ENCODE measurements at places on chromosomes 5 and 9. TPM values are rescaled to one million over a fixed set of nuclear protein-coding genes. Genes with fewer than 3 reads are reported as not detected.
A peak's percentile ranks its signal among the peaks of the same experiment; 100 is the strongest.

GRCh38 chr5:1975898-1976765, 93.4 kb upstream of the IRX4 start:
- no peak overlapping the region for H3K4me3 ChIP-seq
- no peaks in the 10 kb centered on the region for H3K36me3 ChIP-seq
- no peak overlapping the region for H3K27ac ChIP-seq
- no peak for DNase-seq

GRCh38 chr9:128836509-128837145, 7.0 kb upstream of the SPOUT1 start:
- no peak overlapping the region for H3K27ac ChIP-seq
- no peaks in the 10 kb centered on the region for H3K4me1 ChIP-seq
- no peaks in the 10 kb centered on the region for H3K36me3 ChIP-seq
- DNase-seq, result peak; percentile 23
- H3K27me3 ChIP-seq, result no peaks in the 10 kb centered on the region

GRCh38 chr9:128065907-128066712, 1.0 kb downstream of the NAIF1 start:
- DNase-seq, result peak; percentile 84
- H3K36me3 ChIP-seq, result no peaks in the 10 kb centered on the region
- H3K27ac ChIP-seq, result no peak overlapping the region
- peak overlapping the region; percentile 62 for H3K4me3 ChIP-seq
- H3K27me3 ChIP-seq, result no peaks in the 10 kb centered on the region

PRRX2 gene
- 1.8 TPM for total RNA-seq

GPR151 gene
- not detected for total RNA-seq

DNA sequence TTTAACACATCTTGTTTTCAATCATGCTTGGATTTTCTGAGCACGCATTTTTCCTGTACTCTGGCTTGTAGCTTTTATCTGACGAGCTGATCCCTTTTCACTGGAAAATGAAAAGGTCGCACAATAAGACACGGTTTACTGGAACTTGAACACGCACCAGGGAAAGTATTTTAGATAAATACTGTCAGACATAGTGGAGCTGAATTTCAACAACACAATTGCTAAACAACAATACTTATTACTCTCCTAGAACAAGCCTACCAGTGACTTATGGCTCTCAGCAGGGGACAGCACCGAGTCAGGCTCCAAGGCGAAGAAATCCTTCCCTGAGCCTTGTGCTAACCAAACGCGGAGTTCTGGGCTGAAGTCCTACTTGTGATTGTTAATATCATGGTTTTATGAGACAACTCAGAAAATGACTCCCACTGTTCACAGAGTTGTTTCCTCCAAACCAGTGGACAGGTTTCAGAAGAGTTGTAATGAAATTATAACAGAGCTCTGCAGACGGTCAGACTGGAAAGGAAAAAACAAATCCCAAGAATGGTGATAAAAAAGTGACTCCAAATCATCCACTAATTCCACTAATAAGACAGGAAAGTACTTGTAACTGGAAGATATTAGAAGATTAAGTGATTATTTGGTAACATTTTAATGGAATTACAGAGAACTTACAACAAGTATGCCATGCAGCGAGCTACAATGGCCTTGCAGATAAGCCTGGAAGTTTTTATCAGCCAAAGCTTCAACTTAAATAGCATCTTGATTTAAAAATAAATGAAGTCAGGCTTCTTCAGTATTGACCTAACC, 359.6 kb downstream of the EBF1 start:
- H3K27me3 ChIP-seq, result no peaks in the 10 kb centered on the region
- H3K27ac ChIP-seq, result peak overlapping the region; percentile 20
- DNase-seq, result peak; percentile 28
- no peaks in the 10 kb centered on the region for H3K4me1 ChIP-seq
- no peaks in the 10 kb centered on the region for H3K36me3 ChIP-seq

DNA sequence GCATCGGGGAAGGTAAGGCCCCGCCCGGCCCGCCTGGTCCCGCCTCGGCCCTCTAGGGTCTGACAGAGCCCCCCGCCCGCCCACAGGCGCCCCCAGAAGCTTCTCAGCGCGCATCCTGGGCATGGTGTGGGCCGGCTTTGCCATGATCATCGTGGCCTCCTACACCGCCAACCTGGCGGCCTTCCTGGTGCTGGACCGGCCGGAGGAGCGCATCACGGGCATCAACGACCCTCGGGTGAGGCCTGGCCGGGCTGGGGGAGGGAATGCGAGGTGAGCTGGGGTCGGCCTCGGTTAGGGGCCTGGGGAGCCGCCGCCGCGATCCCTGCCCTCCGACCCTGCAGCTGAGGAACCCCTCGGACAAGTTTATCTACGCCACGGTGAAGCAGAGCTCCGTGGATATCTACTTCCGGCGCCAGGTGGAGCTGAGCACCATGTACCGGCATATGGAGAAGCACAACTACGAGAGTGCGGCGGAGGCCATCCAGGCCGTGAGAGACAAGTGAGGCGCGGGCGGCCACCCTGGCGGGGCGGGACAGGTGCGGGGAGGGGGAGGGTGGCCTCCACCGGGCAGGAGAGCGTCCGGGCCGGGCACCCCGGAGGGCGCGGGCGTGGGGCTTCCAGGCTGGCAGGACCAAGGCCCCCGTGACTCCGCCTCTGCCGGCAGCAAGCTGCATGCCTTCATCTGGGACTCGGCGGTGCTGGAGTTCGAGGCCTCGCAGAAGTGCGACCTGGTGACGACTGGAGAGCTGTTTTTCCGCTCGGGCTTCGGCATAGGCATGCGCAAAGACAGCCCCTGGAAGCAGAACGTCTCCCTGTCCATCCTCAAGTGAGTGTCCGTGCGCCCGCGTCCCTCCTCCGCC, 7.1 kb downstream of the LRRC26 start:
- no peaks in the 10 kb centered on the region for H3K36me3 ChIP-seq
- DNase-seq, result no peak
- no peak overlapping the region for H3K27ac ChIP-seq
- H3K4me1 ChIP-seq, result no peaks in the 10 kb centered on the region
- H3K4me3 ChIP-seq, result no peak overlapping the region

GRCh38 chr9:76452839-76453238, 6.1 kb upstream of the GCNT1 start:
- H3K27me3 ChIP-seq, result no peaks in the 10 kb centered on the region
- DNase-seq, result no peak
- H3K4me3 ChIP-seq, result no peak overlapping the region
- H3K27ac ChIP-seq, result no peak overlapping the region
- H3K4me1 ChIP-seq, result no peaks in the 10 kb centered on the region

TSSK1B gene
- 0.13 TPM for total RNA-seq

CCDC171 gene
- 5.1 TPM for total RNA-seq

- H3K4me3 ChIP-seq, result no peak overlapping the region
- no peak for DNase-seq
- H3K27ac ChIP-seq, result no peak overlapping the region
- no peaks in the 10 kb centered on the region for H3K36me3 ChIP-seq
Measured at GRCh38 chr5:31366941-31367340, 165.0 kb downstream of the DROSHA start.

DNA sequence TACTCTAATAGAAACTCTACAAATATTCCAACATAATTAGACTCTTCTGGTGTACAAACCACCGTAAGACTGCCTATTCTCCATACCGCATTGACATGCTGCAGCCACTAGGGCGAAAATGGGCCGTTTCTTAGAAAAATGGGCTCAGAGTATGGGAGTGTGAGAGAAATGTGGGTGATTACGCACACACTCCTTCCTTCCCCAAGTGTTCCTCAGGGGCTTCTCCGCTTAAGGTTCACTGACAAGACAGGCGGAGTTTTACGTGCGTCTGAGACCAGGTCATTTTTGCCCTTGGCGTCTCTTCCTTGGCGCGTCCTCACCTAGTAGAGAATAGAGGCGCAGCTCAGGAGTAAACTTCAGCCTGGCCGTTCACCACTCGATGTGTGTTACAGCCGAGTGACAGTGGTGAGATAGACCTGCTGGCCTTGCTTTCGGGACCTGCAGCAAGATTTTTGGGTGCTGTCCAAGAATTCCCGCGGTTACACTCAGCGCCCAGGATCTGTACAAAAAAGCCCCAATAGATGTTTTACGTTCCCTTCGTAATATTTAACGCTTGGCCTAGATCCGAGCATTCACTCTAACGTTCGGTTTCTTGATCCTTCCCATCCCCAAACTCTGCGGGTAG, 1.8 kb upstream of the NTRK2 start:
- peak; percentile 60 for DNase-seq
- no peaks in the 10 kb centered on the region for H3K4me1 ChIP-seq
- H3K4me3 ChIP-seq, result peak overlapping the region; percentile 78
- no peaks in the 10 kb centered on the region for H3K27me3 ChIP-seq

DNA sequence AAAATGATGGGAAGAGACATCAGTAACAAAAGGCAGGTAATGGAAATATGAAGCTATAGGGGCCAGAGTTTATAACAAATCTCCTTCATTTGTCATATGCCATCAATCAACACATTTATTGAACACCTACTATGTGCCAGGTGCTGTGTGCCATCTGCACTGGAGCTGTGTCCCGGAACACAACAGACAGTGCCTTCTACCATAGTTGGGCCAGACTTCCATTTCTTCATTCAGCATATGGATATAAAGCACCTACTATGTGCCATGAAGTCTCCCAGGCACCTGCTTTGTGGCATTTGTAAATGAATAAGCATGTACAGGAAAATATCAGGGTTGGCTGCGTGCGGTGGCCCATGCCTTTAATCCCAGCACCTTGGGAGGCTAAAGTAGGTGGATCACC, 112.5 kb upstream of the ERCC6L2 start:
- no peaks in the 10 kb centered on the region for H3K27me3 ChIP-seq
- no peak overlapping the region for H3K4me3 ChIP-seq
- H3K36me3 ChIP-seq, result no peaks in the 10 kb centered on the region
- no peaks in the 10 kb centered on the region for H3K4me1 ChIP-seq
- no peak for DNase-seq
- no peak overlapping the region for H3K27ac ChIP-seq

- peaks cover 6% of the 10 kb centered on the region for H3K4me1 ChIP-seq
- DNase-seq, result no peak
- H3K27ac ChIP-seq, result no peak overlapping the region
- H3K36me3 ChIP-seq, result no peaks in the 10 kb centered on the region
Measured at GRCh38 chr5:173862047-173862477, 26.1 kb upstream of the CPEB4 start.

DNA sequence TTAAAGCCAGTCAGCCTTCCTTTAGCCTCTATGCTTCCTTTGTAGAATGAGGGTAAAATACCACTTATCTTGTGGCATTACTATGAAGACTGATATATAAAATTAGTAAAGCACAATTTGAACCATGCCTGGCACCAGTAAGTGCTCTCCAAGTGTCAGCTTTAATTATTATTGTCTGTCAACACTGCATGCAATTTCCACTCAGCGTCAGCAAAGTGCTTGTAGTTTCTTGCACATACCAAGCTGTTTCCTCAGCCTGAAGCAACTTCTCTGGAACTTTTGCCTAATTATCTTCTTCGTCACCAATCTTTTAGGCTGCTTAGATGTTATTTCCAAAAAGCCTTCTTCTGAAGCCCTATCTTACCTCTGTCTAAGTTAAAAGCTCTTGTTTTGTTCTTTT, 177.3 kb downstream of the CDC42SE2 start:
- no peaks in the 10 kb centered on the region for H3K27me3 ChIP-seq
- DNase-seq, result no peak
- no peak overlapping the region for H3K4me3 ChIP-seq
- peaks cover 16% of the 10 kb centered on the region for H3K36me3 ChIP-seq
- H3K4me1 ChIP-seq, result no peaks in the 10 kb centered on the region
- no peak overlapping the region for H3K27ac ChIP-seq

MEF2C gene
- total RNA-seq, result 75.4 TPM

DNA sequence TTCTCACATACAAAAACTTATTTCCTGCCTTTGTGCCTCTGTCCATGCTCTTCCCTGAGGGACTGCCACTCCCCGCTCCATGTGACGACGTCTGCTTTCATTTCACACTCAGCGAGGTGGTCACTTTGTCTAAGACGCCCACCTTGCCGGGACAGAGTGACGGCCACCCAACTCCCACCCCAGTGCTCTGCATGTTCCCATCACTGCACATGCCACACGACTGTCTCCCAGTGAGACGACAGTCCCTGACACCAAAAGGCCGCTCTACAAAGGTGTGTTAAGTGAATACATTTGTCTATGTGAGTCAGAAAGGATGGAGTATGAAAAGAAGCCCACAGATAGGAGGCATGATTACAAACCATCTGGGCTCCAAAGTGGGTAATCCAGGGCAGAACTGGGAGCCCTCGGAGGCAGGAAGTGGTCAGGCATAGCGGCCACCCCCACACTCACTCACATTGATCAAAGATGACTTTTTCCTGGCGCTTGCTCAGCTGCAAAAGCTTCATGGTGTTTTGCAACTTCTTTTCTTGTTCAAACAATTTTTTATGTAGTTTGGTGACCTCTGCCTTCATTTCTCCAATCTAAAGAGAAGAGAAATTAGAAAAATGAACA, 185.8 kb downstream of the CDK5RAP2 start:
- no peaks in the 10 kb centered on the region for H3K4me1 ChIP-seq
- no peaks in the 10 kb centered on the region for H3K27me3 ChIP-seq
- no peak overlapping the region for H3K4me3 ChIP-seq
- peaks cover 5% of the 10 kb centered on the region for H3K36me3 ChIP-seq
- H3K27ac ChIP-seq, result no peak overlapping the region

DNA sequence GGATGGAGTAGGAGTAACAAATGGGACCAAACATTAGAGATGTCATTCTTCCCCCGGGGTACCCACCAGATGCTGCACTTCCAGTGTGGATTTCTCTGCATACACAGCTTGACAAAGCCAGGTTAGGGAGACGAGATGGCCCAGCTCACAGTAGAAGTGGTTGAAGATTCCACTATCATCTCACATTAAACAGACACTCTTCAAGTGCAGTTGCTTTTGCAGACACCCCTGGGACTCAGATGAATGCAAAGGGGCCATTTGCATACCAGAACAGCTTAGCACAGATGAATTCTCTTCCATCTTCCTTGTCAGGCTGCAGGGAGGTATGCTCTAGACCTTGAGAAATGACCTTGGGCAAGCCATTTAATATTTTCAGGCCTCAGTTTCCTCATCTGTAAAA, 12.6 kb upstream of the C5orf58 start:
- H3K27ac ChIP-seq, result no peak overlapping the region
- H3K4me3 ChIP-seq, result no peak overlapping the region
- no peaks in the 10 kb centered on the region for H3K36me3 ChIP-seq
- H3K27me3 ChIP-seq, result no peaks in the 10 kb centered on the region

ARSI gene
- total RNA-seq, result 0.57 TPM

C7 gene
- total RNA-seq, result 849 TPM

BTNL3 gene
- total RNA-seq, result not detected

FBP2 gene
- not detected for total RNA-seq

GRCh38 chr5:143284521-143284920, 119.0 kb downstream of the NR3C1 start:
- H3K4me3 ChIP-seq, result no peak overlapping the region
- H3K4me1 ChIP-seq, result no peaks in the 10 kb centered on the region
- H3K36me3 ChIP-seq, result no peaks in the 10 kb centered on the region
- no peaks in the 10 kb centered on the region for H3K27me3 ChIP-seq
- DNase-seq, result no peak

- no peaks in the 10 kb centered on the region for H3K36me3 ChIP-seq
- no peaks in the 10 kb centered on the region for H3K27me3 ChIP-seq
- peaks cover 5% of the 10 kb centered on the region for H3K4me1 ChIP-seq
- no peak overlapping the region for H3K27ac ChIP-seq
Measured at GRCh38 chr5:143083006-143083405, 312.8 kb downstream of the ARHGAP26 start.

Data from kidney (tissue), 22 donors.